ENCODE measurements at places on chromosomes 1 and 21.
A peak's percentile ranks its signal among the peaks of the same experiment; 100 is the strongest.

DNA sequence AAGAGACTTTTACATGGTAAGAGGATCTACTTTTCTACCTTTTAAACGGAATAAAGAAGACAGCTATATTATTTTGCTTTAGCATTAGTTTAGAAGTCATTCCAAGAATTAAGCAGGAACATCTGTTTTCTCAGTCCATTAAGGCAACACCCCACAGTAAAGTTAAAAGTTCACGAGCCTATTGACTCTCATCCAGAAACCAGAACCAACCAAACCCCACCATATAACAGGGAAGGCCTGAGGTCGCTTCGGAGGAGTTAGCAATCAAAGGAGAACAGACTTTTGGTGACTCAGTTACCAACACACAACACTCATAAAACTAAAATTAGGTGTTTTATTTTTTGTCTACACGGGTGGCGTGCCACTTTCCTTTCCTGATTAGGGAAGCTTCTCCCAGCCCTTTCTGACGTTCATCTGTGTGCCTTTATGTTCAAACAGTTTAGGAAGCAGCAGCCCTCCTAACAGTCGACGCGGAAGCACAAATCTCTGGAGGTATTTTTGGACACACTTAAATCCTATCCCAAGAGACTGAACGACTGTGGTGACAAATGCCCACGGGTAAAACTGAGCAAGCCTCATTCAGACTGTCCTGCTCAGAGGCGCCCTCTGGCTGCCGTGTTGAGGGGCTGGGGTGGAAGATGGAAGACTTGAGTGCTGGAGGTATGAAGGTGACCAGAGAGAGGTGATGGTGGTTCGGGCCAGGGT, 8.6 kb upstream of the PLA2G2C start:
- DNase-seq, result peak; percentile 77

- peak; percentile 50 for DNase-seq
Measured at GRCh38 chr1:234214129-234214910, 158.9 kb upstream of the COA6 start.

GRCh38 chr1:41282679-41283317, 40.7 kb upstream of the SCMH1 start:
- DNase-seq, result peak; percentile 21

DNA sequence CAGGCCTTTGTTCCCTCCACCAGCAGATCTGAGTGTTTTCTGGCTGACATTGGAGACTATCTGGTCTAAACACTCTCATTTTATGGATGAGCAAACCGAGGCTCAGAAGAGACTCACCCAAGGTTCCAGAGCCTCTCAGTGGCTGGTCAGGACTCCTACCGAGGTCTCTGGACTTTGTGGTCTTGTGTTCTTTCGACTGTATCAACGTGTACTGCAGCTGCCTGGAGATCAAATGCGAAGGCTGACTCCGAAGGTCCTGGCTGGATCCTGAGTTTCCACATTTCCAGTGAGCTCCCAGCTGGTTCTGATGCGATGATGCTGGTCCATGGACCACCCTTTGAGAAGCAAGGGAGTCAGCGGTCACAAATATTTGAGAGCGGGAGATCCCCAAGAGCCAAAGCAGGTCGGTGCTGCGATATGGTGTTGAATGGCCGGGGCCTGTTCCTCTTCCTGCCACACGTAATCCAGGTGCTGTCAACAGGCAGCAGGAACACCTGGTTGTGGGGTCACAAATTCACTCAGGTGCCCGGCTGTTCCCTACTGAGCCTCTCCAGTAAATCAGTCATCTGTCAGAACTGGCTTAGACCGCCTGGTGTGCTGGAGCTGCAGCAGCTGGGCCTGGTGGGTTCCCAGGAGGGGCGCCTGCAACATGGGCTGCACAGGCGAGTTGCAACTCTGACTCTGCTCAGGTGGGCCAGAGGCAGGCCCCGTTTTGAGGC, 94.8 kb upstream of the USP24 start:
- no peak for DNase-seq

All from activated CD4-positive, alpha-beta T cell treated with anti-CD3 and anti-CD28 coated beads, Interleukin-10, Interleukin-2, amounts not matched to agents 100 ng/mL and 50 ng/mL, durations not matched to agents 16 hours and 8 hours (primary cell).